ENCODE measurements at places on chromosomes 11 and 22.

DNA sequence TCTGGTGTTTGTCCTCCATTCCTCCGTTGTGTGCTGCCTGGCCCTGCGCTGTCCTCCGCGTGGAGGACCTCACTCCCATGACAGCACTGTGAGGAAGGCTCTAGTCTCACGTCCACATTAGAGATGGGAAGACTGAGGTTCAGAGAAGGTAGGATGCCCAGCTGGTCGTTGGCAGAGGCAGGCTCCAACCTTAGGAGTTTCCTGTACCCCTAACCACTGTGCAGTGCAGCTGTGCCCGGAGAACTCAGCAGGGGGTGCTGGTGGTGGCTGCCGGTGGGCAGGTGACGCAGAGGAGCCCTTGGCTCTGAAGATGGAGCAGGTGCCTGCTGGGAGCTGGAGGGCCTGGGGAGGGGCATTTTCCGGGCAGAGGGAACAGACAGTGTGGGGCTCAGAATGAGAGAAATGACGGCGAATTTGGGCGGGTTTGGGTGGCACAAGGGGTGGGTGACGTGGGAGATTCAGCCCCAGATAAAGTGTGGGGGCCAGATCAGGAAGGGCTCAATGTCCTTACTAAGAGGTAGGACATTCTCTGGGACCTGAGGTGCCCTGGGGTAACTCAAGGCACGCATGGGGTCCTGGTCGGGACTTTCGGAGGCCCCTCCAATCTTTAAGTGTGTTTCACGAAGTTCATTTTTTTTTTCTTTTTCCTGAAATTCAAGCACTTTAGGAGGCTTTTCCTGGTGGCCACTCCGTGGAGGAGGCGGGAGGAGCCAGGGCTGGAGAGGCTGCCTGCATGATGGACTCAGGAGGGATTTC lies 535.0 kb downstream of the TBC1D22A start:
- DNase-seq: no peak

- no peak for DNase-seq
Measured at GRCh38 chr11:1570896-1571759, 943 bp downstream of the DUSP8 start.

GRCh38 chr22:48663297-48663696 lies 1164.4 kb downstream of the BRD1 start:
- no peak for DNase-seq

- DNase-seq: no peak
Measured at GRCh38 chr11:82680252-82680651, 53.4 kb downstream of the FAM181B start.

DNA sequence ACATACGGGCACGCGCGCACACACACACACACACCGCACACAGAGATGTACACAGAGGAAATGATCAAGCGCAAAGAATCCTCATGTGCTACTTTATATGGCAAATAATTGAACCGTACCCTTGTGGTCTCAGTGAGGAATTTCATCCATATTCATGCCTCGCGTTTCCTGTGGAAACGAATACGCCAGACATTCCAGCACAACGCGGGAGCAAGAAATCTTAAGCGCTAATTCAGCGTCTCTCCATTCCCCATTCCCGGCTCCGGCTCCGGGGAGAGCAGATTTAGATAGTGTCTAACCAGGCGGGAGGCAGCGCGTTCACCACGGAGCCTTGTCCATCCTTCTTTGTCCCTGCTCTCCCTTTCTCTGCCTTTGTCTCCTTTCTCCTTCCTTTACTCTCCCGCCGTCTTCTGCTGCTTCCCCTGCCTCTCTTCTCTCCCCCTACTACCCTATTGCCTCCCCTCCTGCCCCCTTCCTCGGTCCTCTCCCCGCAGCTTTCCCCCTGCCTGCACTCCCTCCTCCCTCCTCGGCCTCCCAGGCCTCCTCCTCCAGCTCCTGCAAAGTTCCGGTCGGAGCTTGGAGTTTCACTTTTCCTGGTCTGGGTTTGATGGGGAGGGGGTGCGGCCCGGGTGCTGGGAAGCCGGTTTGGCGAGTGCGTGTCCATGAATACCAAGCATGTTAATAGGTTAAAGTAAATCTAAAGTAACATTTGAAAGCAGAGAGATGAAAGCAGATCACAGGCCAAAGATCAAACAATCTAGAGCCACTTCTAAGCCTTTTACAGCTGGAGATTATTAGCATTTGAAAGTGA lies 579.3 kb downstream of the BUD13 start:
- no peak for DNase-seq

DNA sequence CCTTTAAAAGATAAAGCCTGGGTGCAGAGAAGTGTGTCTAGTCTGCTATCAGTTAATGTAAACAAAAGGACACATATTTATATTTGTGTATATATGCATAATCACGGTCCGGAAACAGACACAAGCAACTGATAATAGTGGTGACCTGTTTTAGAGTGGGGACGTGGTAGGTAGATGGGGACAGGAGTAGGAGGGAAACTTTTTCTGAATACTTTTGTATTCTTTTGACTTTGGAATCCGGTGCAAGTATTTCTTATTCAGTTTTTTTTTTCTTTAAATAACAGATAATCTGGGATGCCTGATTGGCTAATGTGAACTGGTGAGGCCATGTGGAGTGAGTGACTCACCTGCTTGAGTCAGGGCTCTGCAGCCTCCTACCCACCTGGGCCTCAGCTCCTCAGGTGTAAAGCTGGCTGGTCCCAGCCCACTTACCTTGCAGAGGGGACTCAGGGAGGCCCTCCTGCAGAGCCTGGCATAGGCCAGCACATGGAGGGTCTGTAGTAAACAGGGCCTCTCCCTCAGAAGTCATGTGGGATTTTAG lies 15.3 kb downstream of the MICAL2 start:
- DNase-seq: no peak

- no peak for DNase-seq
Measured at GRCh38 chr11:124612567-124613246, 1.5 kb downstream of the PANX3 start.

DNA sequence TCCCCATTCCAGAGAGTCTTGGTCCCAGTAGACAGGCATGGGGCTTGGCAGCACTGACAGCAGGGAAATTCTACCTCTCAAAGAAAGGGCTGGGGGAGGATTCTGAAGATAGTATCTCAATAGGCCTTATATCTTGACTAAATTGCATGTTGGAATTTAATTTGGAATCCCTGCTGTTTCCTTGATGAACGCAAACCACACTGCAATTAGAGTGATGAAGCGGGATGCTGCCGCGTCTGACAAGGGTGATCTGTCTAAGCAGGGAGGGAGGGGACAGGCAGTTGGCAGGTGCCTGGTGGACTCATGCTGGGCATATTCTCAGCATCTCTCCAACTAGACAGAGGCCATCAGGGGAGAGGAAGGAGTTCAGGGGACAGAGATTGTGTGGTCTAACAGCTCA lies 48.4 kb downstream of the COMMD9 start:
- no peak for DNase-seq

DNA sequence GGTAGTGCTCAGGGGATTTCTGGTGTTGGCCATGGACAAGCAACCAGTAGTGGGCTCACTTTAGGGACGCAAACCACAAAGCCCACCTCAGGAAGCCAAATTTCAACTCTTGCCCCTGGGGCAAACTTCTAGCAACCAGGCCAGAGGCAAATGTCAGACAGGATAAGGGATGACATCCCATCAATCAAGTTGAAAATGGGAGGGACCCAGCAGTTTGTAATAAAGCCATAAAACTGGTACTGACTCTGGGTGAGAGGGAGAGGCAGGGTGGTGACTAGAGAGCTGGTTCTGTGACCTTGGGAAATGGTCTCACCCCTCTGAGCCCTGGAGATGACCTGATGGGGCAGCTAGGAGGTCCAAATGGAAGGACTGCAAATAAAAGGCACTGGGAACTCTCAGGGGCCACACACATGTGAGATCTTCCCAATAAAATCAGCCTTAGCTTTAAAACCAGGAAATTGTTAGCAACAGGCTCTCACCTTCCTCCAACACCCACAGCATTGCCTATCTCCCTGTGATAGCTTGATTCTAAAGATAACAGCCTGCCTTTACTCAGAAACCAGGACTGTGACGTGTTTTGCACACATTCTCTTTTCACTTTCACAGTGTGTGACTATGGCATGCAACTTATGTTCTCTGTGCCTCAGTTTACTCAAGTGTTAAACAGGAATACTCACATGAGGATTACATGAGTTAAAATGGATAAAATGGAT lies 6.4 kb upstream of the TBC1D10A start:
- DNase-seq: no peak

- DNase-seq: no peak
Measured at GRCh38 chr22:20844055-20845037, 14.3 kb downstream of the PI4KA start.

GRCh38 chr11:13262096-13262495 lies 15.5 kb upstream of the BMAL1 start:
- DNase-seq: no peak

GRCh38 chr22:35576671-35577070 lies 36.0 kb downstream of the RASD2 start:
- no peak for DNase-seq

GRCh38 chr22:46421267-46421666 lies 85.8 kb downstream of the TRMU start:
- DNase-seq: no peak

DNA sequence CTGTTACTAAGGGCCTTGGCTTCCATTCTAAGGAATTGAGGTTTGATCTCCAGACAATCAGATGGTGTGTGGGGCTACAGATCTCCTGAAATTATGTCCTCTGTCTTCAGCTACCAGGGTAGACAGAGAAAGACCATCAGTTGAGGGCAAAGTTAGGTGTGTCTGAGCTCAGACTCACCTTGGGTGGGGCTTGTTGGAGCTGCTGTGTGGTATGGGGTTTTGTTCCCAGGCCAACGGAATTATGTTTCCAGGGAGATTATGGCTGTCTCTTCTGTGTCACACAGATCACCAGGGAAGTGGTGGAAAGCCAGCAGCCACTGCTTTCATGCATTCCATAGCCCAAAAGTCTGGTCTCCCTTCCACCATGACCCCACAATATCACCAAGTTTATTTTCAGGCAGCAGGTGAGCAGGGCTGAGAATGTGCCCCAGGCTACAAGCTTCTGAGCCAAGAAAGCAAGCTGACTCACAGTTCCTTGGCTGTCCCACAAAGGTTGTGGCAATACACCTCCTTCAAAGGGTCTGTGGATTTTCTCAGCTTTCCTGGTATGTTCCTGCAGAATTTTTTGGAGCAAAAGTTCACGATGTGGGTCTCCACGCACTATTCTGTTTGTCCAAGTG lies 714.9 kb downstream of the LUZP2 start:
- no peak for DNase-seq

- peak; percentile 23 for DNase-seq
Measured at GRCh38 chr22:43262990-43263644, 76.2 kb upstream of the TTLL12 start.

GRCh38 chr11:107018219-107018901 lies at the start of gene GUCY1A2:
Gene GUCY1A2, minus strand, starts transcription at chr11:107018476. Its CDS starts 421 bp downstream, at chr11:107018055.
- no peak for DNase-seq

All from T-helper 9 cell (primary cell).